H1 (cell line): ENCODE measurements at places on chromosomes 6 and 20.
A peak's percentile ranks its signal among the peaks of the same experiment; 100 is the strongest.

DNA sequence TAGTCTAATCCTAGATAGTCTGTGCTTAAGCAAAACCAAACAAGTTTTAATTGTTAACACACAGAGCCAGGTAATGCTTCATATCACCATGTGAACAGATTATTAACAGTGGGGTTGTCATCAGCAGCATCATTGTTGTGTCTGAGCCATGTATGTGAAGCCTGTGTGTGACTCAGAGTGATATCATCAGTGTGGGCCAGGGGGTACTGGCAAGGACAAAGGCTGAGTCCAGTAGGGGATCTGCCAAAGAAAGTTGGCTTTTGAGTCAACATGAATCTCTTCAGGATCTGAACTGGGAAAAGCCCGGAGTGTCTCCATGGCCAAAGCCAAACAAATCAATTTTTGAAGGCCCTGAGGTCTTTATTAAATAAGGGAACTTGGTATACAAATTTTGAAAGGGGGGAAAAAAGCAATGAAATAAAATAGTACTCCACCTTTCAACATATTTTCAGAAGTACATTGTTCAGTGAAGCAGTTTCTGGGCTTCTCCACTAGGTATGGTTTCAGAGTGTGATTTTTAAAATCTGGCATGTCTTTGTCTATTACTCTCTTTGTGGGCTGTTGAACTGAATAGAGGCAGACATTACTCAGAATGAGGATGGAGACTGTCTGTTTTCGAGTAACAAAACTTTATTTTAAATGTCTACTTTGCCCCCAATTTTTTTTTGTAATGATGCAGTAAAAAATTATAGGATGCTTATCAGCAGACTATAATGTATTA lies 444.2 kb upstream of the JAG1 start:
- DNase-seq, result no peak
- H3K4me1 ChIP-seq, result no peaks in the 10 kb centered on the region
- H3K27me3 ChIP-seq, result no peaks in the 10 kb centered on the region
- H3K27ac ChIP-seq, result no peak overlapping the region
- H3K4me3 ChIP-seq, result no peak overlapping the region

- peaks cover 10% of the 10 kb centered on the region; the same call in 1 of the 2 replicates for H3K27me3 ChIP-seq
- DNase-seq, result no peak
- H3K27ac ChIP-seq, result no peak overlapping the region
- H3K36me3 ChIP-seq, result no peaks in the 10 kb centered on the region
- H3K4me1 ChIP-seq, result no peaks in the 10 kb centered on the region; the same call in 1 of the 2 replicates
These were observed 1.7 kb upstream of the TMEM170B start for GRCh38 chr6:11535801-11536230.

- H3K4me1 ChIP-seq, result 0 out of 2 replicates have a peak, but pooled peaks cover 1% of the 10 kb centered on the region
- H3K27me3 ChIP-seq, result no peaks in the 10 kb centered on the region
- no peak for DNase-seq
- H3K27ac ChIP-seq, result no peak overlapping the region
- no peak overlapping the region for H3K4me3 ChIP-seq
These were observed 967 bp downstream of the KIAA0408 start for GRCh38 chr6:127458222-127458621.

DNA sequence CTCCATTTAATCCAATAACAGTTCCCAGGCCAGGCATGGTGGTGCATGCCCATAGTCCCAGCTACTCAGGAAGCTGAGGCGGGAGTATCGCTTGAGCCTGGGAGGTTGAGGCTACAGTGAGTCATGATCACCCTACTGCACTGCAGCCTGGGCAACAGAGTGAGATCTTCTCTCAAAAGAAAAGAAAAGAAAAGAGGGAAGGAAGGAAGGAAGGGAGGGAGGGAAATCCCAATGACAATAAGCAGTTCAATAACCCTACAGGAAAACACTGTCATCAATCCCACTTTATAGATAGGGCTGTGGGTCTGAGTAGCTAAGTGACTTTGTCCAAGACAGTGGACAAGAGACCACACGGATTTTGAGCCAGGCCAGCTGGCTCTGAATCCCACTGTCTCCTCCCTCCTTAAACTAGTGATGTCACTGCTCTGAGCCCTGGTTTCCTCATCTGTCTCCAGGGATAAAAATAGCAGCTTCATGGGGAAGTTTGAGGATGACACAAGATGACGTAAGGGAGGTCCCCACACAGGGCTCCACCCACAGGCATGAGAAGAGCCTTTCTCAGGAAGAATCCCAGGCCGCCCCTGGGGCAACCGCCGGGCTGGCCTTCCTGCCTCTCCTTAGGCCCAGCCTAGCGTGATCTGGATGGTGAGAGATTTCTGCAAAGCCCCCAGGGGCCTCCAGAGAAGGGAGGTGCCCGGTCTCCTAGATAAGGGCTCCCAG lies 7.2 kb upstream of the TRIB3 start:
- no peaks in the 10 kb centered on the region; the same call in 1 of the 2 replicates for H3K27me3 ChIP-seq
- no peak overlapping the region for H3K4me3 ChIP-seq
- H3K27ac ChIP-seq, result no peak overlapping the region
- DNase-seq, result no peak

DNA sequence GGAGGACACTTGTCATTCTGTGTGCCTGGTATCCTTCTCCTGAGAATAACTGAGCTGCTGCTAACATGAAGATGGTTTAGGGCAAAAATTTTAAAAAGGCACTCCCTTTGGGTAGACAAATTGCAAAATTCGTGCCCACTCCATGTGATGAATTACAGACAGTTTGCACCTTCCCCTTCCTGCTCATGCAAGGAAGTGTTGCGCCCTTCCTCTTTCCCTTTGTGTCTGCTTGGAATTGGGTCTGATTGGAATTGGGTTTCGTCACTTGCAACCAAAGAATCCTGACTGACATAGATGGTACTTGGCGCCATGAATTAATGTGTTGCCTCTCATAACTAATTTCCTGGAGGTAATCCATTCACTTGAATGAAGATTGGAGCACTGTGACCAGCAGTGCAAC lies 62.3 kb upstream of the SHLD1 start:
- H3K4me1 ChIP-seq, result no peaks in the 10 kb centered on the region
- H3K36me3 ChIP-seq, result no peaks in the 10 kb centered on the region
- no peak for DNase-seq
- no peak overlapping the region for H3K4me3 ChIP-seq
- H3K27ac ChIP-seq, result no peak overlapping the region

GRCh38 chr20:32321390-32321789 lies 36.7 kb upstream of the ASXL1 start:
- H3K4me1 ChIP-seq, result no peaks in the 10 kb centered on the region
- DNase-seq, result no peak
- H3K27ac ChIP-seq, result no peak overlapping the region
- H3K4me3 ChIP-seq, result no peak overlapping the region
- H3K36me3 ChIP-seq, result peaks cover 8% of the 10 kb centered on the region; the same call in 1 of the 2 replicates

DNA sequence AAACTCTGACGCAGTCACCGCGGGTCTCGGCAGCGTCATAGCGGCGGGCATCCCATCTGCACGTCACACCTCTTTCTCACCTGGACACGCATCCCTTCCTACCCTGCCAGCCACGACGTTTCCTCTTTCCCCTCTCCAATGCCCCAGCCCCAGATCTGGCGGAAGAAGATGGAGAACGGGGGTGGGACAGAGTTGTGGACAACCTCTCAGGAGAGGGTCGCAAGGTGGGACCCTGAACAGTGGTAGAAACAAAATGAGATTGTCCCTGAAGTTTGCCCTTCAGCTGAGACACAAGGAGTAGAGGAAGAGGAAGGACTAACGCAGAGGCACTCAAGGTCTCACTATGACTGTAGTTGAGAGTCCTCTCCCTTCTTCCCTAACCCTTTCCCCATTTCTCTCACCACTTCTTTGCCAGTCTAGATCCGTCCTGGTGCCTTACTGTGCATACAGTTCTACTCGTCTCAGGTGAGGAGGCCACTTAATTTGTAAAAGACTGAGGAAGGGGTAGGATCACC lies 562 bp downstream of the TRIM39 start:
- peak overlapping the region; percentile 83 for H3K4me3 ChIP-seq
- H3K36me3 ChIP-seq, result peaks cover 20% of the 10 kb centered on the region
- H3K27me3 ChIP-seq, result no peaks in the 10 kb centered on the region
- H3K27ac ChIP-seq, result peak overlapping the region; percentile 94
- H3K4me1 ChIP-seq, result peaks cover 2% of the 10 kb centered on the region

GRCh38 chr6:52231406-52232127 lies 12.7 kb downstream of the IL17F start:
- no peaks in the 10 kb centered on the region for H3K27me3 ChIP-seq
- no peaks in the 10 kb centered on the region for H3K4me1 ChIP-seq
- H3K36me3 ChIP-seq, result no peaks in the 10 kb centered on the region

DNA sequence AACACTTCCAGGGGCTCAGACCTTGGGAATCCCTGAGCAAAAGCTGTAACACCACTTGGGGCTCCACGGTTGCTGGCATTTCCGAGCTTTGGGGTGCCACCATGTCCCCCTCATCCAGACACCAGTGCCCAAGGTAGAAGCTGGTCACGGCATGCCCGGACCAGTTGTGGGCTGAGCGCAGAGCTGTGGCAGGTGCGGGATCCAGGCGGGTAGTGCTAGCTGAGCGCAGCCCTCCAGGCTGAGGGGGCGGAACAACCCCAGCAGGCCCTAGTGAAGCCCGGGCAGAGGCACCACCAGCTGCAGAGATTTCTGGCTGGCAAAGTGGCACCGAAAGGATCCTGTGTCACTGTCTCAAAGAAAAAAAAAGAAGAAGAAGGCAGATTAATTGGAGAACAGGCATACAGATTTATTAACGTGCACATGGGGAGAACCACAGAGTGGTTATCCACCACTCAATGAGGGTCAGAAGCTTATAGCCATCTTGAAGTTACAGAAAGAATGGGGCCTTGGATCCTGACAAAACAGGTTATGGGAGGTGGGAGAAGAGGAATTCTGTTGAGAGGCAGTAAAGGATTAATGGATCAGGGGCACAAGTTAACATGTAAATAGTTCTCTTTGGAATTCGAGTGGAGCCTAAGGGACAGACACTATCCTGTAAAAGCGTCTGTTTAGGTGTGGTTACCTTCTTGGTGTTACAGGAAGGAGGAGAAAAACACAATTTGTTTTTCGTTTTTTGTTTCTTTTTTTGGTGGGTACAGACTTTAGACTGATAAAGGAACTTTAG lies 107.5 kb downstream of the CD24 start:
- DNase-seq, result no peak
- no peak overlapping the region; the same call in 1 of the 2 replicates for H3K27ac ChIP-seq
- no peaks in the 10 kb centered on the region for H3K27me3 ChIP-seq

DNA sequence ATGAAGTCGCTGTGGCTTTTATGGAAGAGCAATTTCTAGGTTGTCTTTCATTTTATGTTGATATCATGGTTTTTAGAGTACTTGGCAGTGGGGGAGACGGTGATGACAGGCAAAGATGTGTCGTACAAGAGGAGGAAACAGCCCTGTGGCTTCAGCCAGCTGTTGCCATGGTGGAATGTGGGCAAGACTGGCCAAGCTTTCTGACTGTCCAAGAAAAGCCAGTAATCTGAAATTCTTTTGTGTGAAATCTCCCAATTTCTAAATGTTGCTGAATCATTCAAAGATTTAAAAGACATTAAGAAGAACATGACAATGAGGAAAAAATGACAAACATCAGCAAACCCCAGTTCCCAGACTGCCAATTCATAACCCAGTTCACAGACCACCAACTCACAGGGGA lies 23.1 kb downstream of the PFDN4 start:
- H3K36me3 ChIP-seq, result no peaks in the 10 kb centered on the region
- H3K27me3 ChIP-seq, result no peaks in the 10 kb centered on the region
- no peak for DNase-seq
- no peak overlapping the region for H3K27ac ChIP-seq

GRCh38 chr6:6357032-6357431 lies 36.6 kb upstream of the F13A1 start:
- H3K27me3 ChIP-seq, result no peaks in the 10 kb centered on the region
- DNase-seq, result no peak
- no peaks in the 10 kb centered on the region for H3K36me3 ChIP-seq

- no peaks in the 10 kb centered on the region for H3K27me3 ChIP-seq
- no peaks in the 10 kb centered on the region; the same call in none of the 2 replicates for H3K4me1 ChIP-seq
- peak within 1 kb of the TSS; percentile 49 for H3K27ac ChIP-seq
These were observed at the start of gene RNGTT for GRCh38 chr6:88963139-88964090. RNGTT (minus strand) TSS chr6:88963618; CDS start chr6:88963409, 209 bp downstream.
